Stimulated activated CD8-positive, alpha-beta memory T cell treated with anti-CD3 and anti-CD28 coated beads, Interleukin-12 subunit alpha, Interleukin-12 subunit beta, amount 100 ng/mL, for 1 hour (primary cell): ENCODE measurements at places on chromosomes 11 and 22.

GRCh38 chr11:48154151-48154550 lies 62.5 kb upstream of the OR4B1 start:
- DNase-seq: no peak

- no peak for DNase-seq
These were observed 57.1 kb upstream of the CREB3L1 start for GRCh38 chr11:46220313-46220712.

GRCh38 chr22:32600147-32600546 lies 125.5 kb downstream of the FBXO7 start:
- DNase-seq: no peak

DNA sequence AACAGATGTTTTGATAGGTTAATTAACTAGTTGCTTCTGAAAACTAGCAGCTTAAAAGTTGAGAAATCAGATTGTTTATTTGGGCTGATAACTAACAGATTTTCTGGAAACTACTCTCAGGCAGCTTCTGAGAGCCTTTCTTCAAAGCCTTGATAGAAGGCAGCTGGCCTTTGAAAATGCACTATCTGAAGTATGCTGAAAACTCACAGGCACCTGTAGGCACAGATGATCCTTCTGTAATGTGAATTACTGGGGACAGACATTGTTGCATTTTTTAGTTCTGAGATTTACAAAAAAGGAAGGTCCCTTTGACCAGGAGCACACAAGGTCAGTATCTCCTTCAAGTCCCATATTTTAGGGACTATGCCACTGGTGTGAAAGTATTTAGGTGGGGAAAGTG lies 460.8 kb upstream of the CNTN5 start:
- no peak for DNase-seq

- DNase-seq: no peak
These were observed 20.5 kb downstream of the EPS8L2 start for GRCh38 chr11:726278-727220.

DNA sequence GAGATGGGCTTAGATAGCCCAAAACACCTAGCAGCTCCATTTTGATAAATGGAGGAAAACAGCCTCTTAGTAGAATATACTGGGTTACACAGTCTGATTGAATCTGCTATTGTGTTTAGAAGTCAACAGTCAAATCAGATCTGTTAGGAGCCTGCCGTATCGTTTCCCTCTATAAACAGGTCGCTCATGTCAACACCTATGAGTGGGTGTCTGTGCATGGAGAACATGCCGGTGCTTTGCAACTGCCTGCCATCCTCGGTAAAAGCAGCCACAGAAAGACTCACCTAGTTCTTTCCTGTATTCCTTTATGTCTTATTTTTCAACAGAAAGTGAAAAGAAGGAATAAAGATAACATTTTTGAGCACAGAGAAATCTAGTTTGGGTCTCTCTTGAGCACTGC lies 99.4 kb downstream of the ETS1 start:
- DNase-seq: no peak

- no peak for DNase-seq
These were observed 173.4 kb downstream of the NCAM1 start for GRCh38 chr11:113134626-113135025.

DNA sequence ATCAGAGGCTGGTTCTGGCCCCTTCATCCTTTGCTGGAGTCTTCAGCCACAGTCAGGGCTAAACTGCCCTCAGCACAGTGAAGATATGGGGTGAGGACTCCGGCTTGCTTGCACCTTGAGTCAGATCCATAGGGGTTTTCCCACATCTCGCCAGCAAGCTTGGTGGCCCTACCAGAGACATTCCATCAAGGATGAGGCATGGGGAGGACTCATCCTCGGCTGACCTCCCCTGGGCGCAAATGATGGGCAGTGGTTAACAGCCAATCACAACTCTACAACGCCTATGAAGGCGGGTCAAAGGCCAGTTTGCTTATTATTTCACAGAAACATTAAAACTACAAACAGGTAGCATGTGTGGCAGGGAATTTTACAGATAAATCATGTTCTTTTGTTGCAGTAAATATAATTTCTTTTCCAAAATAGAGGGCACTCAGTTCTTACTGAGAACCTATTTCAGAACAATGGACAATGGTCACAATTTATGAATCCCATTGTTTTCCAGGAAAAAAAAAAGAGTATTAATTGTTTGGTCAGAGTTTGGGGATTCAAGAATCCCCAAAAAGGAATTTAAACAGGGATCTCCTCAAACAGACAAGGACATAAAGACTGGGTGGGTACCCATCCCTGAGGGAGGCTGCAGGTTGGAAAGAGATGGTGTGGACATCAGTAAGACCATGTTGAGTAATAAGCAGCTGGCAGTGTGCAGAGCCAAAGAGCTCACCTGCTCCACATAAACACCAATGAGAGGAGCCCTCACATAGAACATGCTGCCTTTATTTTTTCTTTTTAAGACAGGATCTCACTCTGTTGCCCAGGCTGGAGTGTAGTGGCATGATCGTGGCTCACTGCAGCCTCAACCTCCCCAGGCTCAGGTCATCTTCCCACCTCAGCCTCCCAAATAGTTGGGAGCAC lies 14.8 kb downstream of the PLAAT3 start:
- no peak for DNase-seq

DNA sequence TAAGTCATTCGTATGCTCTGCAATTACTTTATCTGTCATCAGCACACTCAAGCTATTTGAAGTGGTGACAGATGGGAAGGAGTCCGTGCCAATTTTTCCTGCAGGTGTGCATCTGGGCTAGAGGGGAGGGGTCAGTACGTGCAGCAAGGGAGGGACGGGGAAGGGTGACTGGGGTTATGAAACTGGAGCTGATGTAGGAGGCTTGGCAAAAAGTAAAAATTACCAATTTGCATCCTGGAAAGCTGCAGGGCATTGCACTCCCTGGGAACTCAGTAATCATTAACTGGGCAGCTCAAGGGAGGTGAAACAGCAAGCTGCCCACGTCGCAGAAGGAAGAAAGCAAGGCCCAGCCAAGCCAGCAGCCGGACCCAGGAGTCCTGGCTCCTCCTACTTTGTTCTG lies 87.1 kb upstream of the TMEM45B start:
- no peak for DNase-seq

GRCh38 chr22:17922925-17923903 lies 101.1 kb downstream of the MICAL3 start:
- DNase-seq: no peak
